Activated naive CD8-positive, alpha-beta T cell treated with anti-CD3 and anti-CD28 coated beads for 36 hours (primary cell): ENCODE measurements at places on chromosomes 11 and 22. TPM values are rescaled to one million over a fixed set of nuclear protein-coding genes. Genes with fewer than 3 reads are reported as not detected.
A peak's percentile ranks its signal among the peaks of the same experiment; 100 is the strongest.

DNA sequence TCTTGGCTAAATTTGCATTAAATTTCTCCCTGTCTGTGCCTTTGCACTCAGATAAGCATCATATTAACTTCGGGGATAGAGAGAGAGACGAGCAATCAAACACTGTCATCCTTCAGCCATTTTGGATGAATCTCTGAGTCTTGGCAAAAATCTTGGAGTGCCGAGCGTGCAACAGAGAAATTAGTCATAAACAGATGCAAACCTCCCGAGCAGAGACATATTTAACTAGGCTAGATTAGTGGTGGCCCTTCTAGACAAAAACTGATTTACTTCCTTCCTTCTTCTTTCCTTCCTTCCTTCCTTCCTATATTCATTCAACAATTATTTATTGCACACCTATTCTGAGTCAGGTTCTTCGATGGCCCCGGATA, 114.4 kb upstream of the BLID start:
- DNase-seq = no peak
- H3K36me3 ChIP-seq = no peaks in the 10 kb centered on the region
- H3K27ac ChIP-seq = no peak overlapping the region
- peaks cover 9% of the 10 kb centered on the region for H3K27me3 ChIP-seq
- no peak overlapping the region for H3K4me3 ChIP-seq

- no peaks in the 10 kb centered on the region for H3K27me3 ChIP-seq
- H3K4me1 ChIP-seq = no peaks in the 10 kb centered on the region
- no peak overlapping the region for H3K4me3 ChIP-seq
- no peaks in the 10 kb centered on the region for H3K36me3 ChIP-seq
- no peak for DNase-seq
Measured at GRCh38 chr11:123272565-123272964, 77.5 kb upstream of the CLMP start.

- no peak for DNase-seq
- H3K4me1 ChIP-seq = no peaks in the 10 kb centered on the region
- H3K27ac ChIP-seq = no peak overlapping the region
- H3K4me3 ChIP-seq = no peak overlapping the region
Measured at GRCh38 chr11:27830206-27830605, 130.0 kb upstream of the BDNF start.

- no peaks in the 10 kb centered on the region for H3K36me3 ChIP-seq
- no peak overlapping the region for H3K27ac ChIP-seq
- H3K4me1 ChIP-seq = peaks cover 9% of the 10 kb centered on the region
- peak overlapping the region; percentile 73 for H3K4me3 ChIP-seq
- H3K27me3 ChIP-seq = peaks cover 28% of the 10 kb centered on the region
Measured at GRCh38 chr11:65226103-65226442, 35.7 kb upstream of the POLA2 start.

DNA sequence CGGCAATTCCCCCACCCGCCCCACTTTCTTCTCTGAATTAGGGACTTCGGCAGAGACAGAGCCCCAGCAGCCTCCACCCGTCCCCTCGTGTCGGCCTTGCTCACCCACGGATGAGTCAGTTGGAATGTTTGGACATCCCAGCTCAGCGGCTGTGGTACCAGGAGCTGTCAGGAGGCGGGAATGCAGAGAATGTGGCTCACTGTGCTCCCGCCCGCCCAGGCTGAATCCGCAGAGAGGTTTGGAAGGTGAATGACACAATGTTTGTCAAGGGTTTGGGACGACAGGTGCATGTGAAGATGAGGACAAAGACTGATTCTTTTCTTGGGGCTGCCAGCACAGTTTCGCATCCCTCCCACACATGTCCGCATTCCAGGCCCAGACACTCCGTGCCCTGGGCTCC, 39.6 kb downstream of the LIF start:
- peaks cover 11% of the 10 kb centered on the region for H3K4me1 ChIP-seq
- DNase-seq = no peak
- no peak overlapping the region for H3K27ac ChIP-seq

DNA sequence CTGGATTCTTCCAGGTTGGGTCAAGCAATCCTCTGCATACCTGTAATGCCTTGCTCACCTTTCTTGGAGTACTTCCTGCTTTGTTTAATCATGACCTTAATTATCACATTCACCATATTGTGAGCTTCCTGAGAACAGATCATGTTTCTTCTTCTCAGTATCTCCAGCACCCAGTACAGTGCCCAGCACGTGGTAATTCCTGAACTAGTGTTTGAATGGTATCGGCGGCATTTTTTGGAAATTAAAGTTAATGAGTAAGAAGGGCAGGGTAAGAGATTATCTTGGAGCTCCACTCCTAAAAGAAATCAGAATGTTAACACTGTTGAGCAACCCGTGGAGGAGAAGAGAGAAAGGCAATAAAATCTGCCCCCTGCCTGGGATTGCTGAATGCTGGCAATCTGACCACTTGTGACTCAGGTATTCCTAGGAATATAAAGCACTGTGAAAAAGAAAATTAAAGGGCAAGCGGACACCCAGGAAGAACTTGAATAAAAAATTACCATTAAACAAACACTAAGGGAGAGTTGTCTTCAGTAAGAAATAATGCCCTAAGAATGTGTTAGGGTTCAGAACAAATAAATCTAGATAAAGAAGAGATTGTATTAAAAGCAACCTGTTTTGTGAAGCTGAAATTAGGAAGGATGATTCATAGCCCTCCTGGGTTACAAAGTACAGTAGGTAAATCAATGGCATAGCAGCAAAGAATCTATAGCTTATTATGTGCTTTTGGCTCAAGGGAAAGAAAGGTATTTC, 92.9 kb downstream of the PDHX start:
- no peak overlapping the region for H3K4me3 ChIP-seq
- no peak for DNase-seq
- H3K27me3 ChIP-seq = no peaks in the 10 kb centered on the region
- H3K4me1 ChIP-seq = peaks cover 70% of the 10 kb centered on the region
- peaks cover 3% of the 10 kb centered on the region for H3K36me3 ChIP-seq

GRCh38 chr11:117748771-117749540, 48.1 kb downstream of the DSCAML1 start:
- no peak overlapping the region for H3K4me3 ChIP-seq
- H3K36me3 ChIP-seq = no peaks in the 10 kb centered on the region
- DNase-seq = no peak

DNA sequence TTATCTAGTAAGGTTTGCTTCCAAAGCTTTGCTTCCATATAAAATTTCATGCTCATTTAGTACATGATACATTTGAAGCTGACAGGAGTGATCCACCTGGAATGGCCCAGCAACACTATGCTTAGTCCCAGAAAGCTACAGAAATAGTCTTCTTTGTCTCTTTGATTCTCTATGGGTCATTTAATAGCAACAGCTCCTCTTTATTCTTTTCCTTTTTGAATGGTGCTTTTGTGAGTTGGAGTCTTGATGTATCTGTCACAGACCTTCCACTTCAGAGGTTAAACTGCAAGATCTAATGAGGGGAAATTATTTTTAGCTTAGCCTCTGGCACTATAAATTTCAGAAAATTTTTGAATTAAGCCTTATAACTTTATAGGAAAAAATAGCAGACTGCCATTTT, 509.5 kb downstream of the KCNA4 start:
- no peak for DNase-seq
- H3K27ac ChIP-seq = no peak overlapping the region
- H3K4me3 ChIP-seq = no peak overlapping the region
- no peaks in the 10 kb centered on the region for H3K36me3 ChIP-seq

GRCh38 chr11:107263844-107264563, 193.6 kb downstream of the CWF19L2 start:
- no peak overlapping the region for H3K27ac ChIP-seq
- no peaks in the 10 kb centered on the region for H3K4me1 ChIP-seq
- no peaks in the 10 kb centered on the region for H3K27me3 ChIP-seq
- H3K36me3 ChIP-seq = no peaks in the 10 kb centered on the region
- no peak overlapping the region for H3K4me3 ChIP-seq

GRCh38 chr11:33344611-33345010, 87.4 kb downstream of the HIPK3 start:
- no peaks in the 10 kb centered on the region for H3K4me1 ChIP-seq
- no peak overlapping the region for H3K4me3 ChIP-seq
- H3K27me3 ChIP-seq = no peaks in the 10 kb centered on the region
- H3K27ac ChIP-seq = no peak overlapping the region
- no peak for DNase-seq
- peaks cover 16% of the 10 kb centered on the region for H3K36me3 ChIP-seq

- H3K27ac ChIP-seq = no peak overlapping the region
- no peaks in the 10 kb centered on the region for H3K27me3 ChIP-seq
- no peaks in the 10 kb centered on the region for H3K4me1 ChIP-seq
- no peak for DNase-seq
Measured at GRCh38 chr11:19279451-19279850, 38.7 kb upstream of the E2F8 start.

- H3K4me3 ChIP-seq = no peak overlapping the region
- H3K27ac ChIP-seq = no peak overlapping the region
- H3K27me3 ChIP-seq = peaks cover 3% of the 10 kb centered on the region
- H3K36me3 ChIP-seq = peaks cover 2% of the 10 kb centered on the region
Measured at GRCh38 chr11:35039076-35039475, 99.9 kb upstream of the CD44 start.

- no peak overlapping the region for H3K4me3 ChIP-seq
- H3K36me3 ChIP-seq = peaks cover 15% of the 10 kb centered on the region
- H3K27me3 ChIP-seq = no peaks in the 10 kb centered on the region
- H3K27ac ChIP-seq = peak overlapping the region; percentile 2
- DNase-seq = no peak
Measured at GRCh38 chr11:123051634-123052033, 10.3 kb downstream of the HSPA8 start.

- no peak overlapping the region for H3K4me3 ChIP-seq
- peaks cover 2% of the 10 kb centered on the region for H3K4me1 ChIP-seq
- no peak for DNase-seq
- no peaks in the 10 kb centered on the region for H3K36me3 ChIP-seq
Measured at GRCh38 chr22:18954990-18955571, 19.0 kb upstream of the PRODH start.

DNA sequence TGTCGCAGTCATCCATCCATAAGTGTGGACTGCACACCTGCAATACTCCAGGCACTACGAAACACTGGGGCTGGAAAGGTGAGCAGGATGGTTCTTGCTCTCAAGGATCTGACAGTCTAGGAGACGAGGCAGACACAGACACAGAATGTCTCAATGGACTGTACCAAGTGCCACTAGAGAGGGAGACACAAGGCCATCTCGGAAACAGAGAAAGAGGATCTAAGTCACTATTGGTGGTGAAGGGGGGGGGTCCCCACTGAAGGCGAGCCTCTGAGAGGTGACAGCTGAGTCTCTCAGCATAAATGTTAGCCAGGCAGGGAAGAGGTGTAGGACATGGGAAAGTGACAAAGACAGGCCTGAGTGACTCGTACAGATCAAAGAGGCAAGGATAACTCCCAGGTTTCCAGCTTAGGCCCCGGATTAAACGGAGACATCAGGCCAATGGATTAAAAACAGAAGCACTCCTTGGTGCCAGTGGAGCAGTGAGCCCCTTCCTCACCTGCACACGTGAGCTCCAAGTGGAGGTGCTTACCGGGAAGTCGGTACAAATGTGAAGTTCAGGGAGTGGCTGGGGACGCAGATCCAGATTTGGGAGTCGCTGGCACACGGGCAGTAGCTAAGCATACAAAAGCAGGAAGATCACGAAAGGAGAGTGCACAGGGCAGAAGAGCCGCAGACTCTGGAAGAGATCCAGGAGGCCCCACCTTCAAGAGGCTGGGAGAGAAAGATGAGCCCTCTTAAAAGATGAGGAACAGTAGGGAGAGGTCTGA, 117.2 kb downstream of the MICAL3 start:
- H3K27me3 ChIP-seq = no peaks in the 10 kb centered on the region
- H3K4me3 ChIP-seq = no peak overlapping the region
- DNase-seq = no peak
- H3K36me3 ChIP-seq = peaks cover 3% of the 10 kb centered on the region
- no peak overlapping the region for H3K27ac ChIP-seq

- no peaks in the 10 kb centered on the region for H3K36me3 ChIP-seq
- H3K4me1 ChIP-seq = peaks cover 31% of the 10 kb centered on the region
- DNase-seq = no peak
- no peak overlapping the region for H3K27ac ChIP-seq
- no peaks in the 10 kb centered on the region for H3K27me3 ChIP-seq
Measured at GRCh38 chr22:38879108-38879729, 7.2 kb upstream of the CBX6 start.

GRCh38 chr11:36013950-36014897, 70.4 kb downstream of the LDLRAD3 start:
- H3K27me3 ChIP-seq = peaks cover 5% of the 10 kb centered on the region
- DNase-seq = no peak
- H3K4me1 ChIP-seq = no peaks in the 10 kb centered on the region
- H3K4me3 ChIP-seq = no peak overlapping the region

DNA sequence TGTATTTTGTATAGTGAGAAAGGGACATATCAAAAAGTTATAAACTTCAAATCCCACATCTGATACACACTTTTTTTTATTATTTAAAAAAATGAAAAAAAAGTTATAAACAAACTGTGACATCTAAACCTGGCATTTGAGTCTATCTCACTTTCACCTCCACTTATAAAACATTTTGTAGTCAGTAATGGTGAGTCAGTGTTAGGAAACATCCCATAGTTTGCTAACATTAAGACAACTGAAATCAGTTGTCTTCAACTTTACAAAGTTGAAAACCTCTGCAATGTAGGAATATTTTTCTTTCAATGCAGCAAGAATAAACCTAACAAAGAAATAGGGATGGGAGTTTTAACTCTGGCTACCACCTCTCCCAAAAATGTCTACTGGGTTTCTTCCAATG, 47.7 kb downstream of the SLC35F2 start:
- no peaks in the 10 kb centered on the region for H3K27me3 ChIP-seq
- no peak overlapping the region for H3K27ac ChIP-seq
- no peak for DNase-seq
- H3K4me3 ChIP-seq = no peak overlapping the region

DNA sequence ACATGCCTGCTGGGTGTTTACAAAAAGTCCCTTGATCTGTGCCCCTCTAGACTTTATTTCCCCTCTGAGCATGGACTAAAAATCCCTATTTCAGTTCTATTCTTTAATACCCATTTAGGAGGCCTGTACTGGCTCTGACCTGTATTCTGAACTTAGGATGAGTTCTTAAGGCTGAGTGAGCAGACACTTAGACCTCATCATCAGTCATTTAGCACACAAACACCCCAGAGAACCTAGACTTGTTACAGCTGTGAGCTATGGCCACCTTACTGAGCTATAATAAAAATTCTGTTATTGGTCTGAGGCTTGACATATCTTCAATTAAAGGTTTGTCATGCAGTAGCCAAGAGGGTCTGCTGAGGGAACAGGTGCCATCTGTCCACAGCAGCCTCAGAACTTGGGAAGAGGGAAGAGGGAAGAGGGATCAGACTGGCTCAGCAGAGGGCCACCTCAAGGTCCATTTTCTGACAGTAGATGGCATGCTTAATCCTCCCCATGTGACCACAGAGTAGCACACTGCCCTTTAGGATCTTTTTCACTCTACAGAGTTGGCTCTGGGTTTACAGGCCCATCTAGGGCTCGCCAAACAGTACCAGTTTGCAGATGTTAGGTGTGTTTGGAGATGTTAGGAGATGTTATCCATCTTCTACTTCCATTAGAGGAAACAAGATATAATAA, 30.2 kb upstream of the RRM1 start:
- H3K4me1 ChIP-seq = peaks cover 59% of the 10 kb centered on the region
- peaks cover 18% of the 10 kb centered on the region for H3K36me3 ChIP-seq
- no peak for DNase-seq
- no peaks in the 10 kb centered on the region for H3K27me3 ChIP-seq
- no peak overlapping the region for H3K4me3 ChIP-seq
- peak overlapping the region; percentile 18 for H3K27ac ChIP-seq

RHOD gene
- total RNA-seq = 0.78 TPM

TNNI2 gene
- total RNA-seq = not detected

SLN gene
- not detected for total RNA-seq

OR5D14 gene
- total RNA-seq = not detected

MMP10 gene
- not detected for total RNA-seq

H19 gene
- total RNA-seq = not detected

FOSL1 gene
- 16.0 TPM for total RNA-seq

ANGPTL5 gene
- not detected for total RNA-seq

TYR gene
- total RNA-seq = not detected
